ENCODE measurements at places on chromosomes 6 and 20.

- peak; percentile 66 for DNase-seq
These were observed 556.6 kb upstream of the CDH4 start for GRCh38 chr20:60695226-60696000.

DNA sequence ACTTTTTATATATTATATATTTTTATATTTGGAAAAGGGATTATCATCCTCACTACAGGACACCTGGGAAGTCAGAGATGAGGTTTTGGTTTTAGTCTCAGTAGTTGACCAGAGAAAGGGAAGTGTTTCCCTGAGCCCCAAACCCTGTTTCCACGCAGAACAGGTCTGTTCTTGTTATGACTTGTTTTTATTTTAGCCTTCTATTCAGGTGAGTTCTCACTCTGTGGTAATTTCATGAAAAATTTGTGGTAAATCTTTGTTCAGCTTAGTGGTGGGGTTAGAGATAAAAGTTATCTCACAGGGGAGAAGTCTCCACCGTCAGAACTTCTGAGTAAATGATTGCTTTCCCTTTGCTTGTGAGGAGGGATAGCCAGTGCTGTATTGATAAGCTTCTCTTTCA, 224.9 kb downstream of the FARS2 start:
- no peak for DNase-seq

GRCh38 chr20:1207293-1207878, 4.1 kb downstream of the C20orf202 start:
- DNase-seq: no peak

GRCh38 chr6:116328528-116328903, 42.2 kb upstream of the DSE start:
- DNase-seq: no peak

DNA sequence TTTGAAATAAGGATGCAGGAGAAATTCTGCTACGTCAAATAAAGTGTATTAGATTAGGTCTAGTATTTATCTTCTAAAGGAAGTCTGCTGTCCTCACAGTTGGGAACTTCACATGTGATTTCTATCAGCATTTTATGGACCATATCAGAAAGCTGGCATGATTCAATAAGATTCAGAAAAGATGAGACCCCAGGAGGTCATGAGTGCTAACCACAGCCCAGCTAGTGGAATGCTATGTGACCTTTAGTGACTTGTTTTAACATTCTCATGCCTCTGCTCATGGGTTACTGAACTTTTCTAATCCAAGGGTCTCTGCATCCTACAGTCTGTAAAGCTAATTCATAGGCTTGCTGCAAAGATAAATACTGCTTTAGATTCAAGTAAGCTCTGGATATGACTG, 150.1 kb downstream of the GMPR start:
- DNase-seq: no peak

GRCh38 chr6:4084444-4085331, 5.8 kb upstream of the FAM217A start:
- DNase-seq: no peak

- no peak for DNase-seq
These were observed 33.4 kb upstream of the INSM1 start for GRCh38 chr20:20334489-20334888.

DNA sequence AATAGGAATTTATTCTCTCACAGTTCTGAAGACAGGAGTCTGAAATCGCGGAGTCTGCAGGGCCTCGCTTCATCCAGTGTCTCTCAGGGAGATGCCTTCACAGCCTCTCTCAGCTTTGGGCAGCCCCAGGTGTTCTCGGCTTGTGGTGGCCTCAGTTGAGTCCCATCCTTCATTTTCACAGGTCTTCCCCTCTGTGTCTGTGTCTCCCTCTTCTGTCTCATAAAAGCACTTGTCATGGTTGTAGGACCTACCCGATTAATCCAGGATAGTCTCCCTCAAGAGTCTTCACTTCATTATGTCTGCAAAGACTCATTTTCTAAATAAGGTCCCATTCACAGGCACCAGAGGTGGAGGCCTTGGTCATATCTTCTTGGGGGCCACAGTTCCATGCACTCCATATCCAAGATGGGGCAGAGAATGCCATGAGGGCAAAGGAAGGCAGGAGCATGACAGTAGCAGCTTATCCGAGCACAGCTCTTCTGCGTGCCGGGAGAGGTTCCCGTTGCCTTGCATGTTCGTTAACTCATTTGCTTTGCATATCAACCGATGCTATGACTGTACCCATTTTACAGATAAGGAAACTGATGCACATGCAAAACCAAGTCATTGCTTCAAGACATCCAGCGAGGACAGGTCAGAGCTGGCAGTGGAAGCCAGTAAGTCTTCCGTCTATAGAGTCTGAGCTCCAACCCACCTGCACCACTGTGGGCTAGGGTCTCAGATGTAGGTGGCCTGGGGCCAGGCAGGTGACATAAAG, 363.8 kb upstream of the SULF2 start:
- DNase-seq: no peak

DNA sequence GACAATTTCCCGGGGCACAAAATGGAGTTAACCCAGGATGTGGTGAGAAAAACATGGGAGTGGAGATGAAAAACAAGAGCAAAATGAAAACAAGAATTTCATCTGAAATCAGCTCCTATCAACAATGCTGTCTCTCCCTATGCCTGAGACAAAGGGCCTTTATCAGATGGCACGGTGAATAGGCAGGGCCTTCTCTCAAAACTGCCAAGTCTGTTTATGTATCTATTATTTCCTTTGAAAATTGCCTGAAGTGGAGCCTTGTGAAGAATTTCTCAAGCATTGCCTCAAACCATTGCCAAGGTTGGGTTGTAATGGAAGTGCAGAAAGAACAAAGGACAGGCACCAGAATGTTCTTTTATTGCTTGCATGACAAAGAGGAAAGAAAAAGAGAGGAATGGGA, 74.7 kb downstream of the BTBD3 start:
- no peak for DNase-seq

DNA sequence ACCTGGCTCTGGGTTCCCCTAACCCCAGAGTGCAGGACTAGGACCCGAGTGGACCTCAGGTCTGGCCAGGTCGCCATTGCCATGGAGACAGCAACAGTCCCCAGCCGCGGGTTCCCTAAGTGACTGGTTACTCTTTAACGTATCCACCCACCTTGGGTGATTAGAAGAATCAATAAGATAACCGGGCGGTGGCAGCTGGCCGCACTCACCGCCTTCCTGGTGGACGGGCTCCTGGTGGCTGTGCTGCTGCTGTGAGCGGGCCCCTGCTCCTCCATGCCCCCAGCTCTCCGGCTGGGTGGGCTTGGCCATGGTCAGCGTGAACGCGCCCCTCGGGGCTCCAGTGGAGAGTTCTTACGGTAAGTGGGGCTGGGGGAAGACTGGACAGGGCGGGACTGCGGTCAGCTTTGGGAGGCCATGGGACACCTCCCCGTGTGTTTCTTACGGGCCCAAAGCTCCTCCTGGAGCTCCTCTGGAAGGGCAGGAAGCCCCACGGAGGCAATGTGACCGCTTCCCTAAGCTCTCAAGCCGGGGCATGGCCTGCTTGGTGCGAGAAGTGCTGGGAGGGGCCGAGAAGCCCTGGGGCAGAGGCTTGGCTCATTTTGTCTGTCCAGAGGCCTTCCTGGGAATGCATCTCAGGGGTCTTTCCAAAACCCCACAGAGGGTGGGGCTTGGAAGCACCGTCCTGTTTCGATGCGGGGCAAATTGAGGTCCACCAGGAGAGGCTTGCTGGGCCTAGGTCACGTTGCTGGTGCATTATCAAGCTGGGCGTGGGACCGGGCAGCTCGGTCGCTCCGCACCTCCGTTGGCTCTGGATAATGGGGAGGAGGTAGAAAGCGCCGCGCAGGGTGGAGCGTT, at the start of gene HNF4A:
Gene HNF4A (plus strand): TSS at position 202 of the 855 bp plus-strand sequence. CDS start 106 bp downstream, at position 308.
- DNase-seq: no peak

DNA sequence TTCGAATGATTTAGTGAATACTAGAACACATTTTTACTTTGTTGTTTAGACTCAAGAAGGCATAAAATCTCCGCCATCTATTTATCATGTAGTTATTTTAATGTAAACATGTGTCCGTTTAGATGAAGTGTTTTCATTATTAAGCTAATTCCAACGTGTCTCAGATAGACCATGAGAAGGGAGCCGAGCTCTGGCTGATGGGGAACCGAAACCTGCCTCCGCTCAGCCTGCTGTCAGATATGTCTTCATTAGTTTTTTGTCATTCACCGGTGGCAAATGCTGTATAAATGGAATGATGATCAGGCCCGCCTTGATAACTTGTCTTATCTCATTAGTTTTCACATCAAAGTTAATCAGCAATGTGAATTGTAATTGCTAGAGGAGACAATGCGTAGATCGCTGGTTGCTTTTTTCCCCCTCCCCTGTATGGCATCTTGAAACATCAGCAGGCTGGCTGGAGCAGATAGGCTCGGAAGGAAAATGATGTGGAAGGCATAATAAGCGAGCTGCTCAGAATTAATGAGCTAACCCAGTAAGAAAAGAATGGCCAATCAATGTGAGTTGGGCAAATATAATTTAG, 136.4 kb downstream of the LINC00237 start:
- no peak for DNase-seq

DNA sequence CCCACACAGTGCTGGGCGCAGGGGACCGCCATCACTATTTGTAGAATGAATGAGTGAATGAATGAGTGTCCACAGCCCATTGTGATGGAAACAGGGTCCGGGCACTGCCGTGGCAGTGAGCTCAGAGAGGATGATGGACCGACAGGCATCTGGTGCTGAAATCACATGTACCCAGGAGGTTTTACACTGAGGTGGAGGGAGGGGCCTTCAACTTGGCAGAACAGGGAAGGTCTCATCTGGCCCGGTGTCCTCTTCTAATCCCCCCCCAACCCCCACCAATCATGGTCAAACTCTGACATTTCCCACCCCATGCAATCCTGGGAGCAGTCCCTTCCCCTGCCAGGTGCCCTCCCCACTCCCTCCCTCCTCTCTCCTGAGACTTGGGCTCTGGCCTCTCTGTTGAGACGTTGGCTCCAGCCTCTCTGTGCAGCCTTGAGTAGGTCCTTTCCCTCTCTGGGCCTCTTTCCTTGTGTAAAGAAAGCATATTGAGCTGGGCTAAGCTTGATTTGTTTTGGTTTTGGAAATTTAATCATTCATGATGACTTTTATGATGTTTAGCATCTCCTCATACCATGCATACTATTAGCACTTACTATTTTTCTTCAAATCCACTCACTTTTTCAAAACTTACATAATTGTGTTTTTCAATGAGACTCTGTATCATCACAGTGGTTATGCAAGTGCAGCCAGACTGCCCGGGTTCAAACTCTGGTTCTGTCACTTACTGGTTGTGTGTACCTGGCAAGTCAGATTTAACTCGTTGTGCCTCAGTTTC, 10.8 kb downstream of the KIAA1755 start:
- DNase-seq: no peak

GRCh38 chr6:3757241-3757641, 5.7 kb upstream of the PXDC1 start:
- no peak for DNase-seq

DNA sequence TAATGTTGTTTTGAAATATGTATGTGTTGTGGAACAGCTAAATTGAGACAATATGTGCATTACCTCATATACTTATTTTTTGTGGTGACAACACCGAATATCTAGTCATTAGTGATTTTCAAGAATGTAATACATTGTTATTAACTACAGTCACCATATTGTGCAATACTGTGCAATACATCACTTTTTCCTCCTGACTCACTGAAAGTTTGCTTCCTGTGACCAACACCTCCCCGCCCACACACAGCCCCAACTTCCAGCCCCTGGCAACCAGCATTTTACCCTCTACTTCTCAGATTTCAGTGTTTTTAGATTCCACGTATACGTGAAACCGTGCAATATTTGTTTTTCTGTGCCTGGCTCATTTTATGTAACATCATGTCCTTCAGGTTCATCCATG, 627.9 kb downstream of the PRKN start:
- DNase-seq: peak; percentile 54

DNA sequence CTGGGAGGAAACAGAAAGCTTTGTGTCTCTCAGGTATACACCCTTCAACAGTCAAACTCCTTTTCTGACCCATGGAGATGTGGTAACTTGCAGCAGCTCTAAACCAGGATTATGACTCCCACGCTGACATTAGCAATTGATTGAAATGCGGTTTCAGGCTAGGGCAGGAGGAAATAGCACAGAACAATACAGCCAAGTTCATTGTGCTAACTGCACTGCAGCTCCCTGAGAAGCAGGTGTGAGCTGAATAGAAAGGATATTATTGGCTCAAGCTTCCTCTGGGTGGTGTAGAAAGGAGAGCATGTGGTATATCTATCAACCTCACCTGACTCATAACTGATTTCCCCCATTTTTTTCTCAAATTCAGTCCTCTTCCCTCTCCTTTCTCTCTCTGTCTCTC, 612.3 kb upstream of the BTBD3 start:
- DNase-seq: no peak

GRCh38 chr20:36407199-36407733, 101.1 kb downstream of the DLGAP4 start:
- DNase-seq: no peak

DNA sequence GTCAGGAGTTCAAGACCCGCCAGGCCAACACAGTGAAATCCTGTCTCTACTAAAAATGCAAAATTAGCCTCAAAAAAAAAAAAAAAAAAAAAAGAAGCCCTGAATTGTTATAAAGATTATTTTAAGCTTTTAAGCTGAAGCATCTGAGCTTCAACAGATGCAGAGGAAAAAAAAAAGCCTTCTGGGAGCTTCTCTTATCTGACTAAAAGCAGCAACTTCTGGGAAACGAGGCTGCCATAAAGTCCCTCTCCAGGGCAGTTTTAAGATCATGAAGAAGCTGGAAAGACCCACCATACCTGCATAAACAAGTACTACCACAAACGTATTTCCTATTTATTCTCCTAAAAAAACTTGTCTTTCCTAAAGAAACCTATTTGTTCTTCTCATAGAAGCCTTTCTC, 3.6 kb downstream of the SERINC3 start:
- DNase-seq: no peak

DNA sequence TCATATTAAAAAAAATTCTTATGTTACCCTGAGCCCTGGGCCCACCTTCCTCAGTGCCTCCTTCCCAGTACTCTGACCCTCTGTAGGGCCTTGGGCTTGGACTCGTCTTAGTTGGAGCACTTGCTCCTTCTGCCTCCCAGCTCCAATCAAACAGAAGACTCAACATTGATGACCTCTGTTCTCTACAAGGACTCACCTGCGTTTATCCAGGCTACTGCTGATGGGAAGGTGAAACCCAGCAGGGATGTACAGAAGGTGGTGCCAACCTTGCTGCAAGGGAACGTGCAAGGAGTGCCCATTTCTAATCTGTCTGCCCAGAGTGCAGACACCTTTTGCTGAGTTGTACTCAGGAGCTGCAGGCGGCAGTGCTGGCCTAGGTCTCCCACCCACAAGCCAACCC, 38.9 kb downstream of the FYN start:
- DNase-seq: no peak

GRCh38 chr20:8782804-8783203, 286.1 kb upstream of the PLCB4 start:
- no peak for DNase-seq

DNA sequence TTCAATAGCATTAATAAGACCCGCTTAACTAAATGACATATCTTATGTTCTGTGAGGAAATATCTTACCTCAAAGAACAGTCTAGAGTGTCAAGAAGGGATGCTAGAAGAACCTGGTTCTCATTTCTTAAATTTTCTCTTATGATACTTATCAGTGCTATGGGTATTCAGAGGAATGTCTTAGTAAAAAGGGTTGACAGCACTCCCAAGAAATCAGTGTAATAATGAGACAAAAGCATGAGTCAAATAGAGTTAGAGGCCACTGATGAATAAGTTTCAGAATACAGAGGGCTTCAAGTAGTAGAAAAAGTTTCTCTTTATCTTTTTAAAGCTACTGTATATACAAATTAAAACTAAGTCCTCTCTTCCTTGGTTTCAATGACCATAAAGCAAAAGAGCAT, 242.8 kb downstream of the GJA1 start:
- DNase-seq: no peak
